Stimulated activated CD8-positive, alpha-beta memory T cell treated with anti-CD3 and anti-CD28 coated beads, Interleukin-7, amount 100 ng/mL, for 1 hour (primary cell): ENCODE measurements at places on chromosomes 2 and 18.

- no peak for DNase-seq
Measured at GRCh38 chr2:201866643-201867473, 60.5 kb downstream of the CDK15 start.

- no peak for DNase-seq
Measured at GRCh38 chr2:118032169-118033013, 18.5 kb upstream of the CCDC93 start.

GRCh38 chr2:149715894-149716293, 128.3 kb upstream of the MMADHC start:
- DNase-seq: no peak

DNA sequence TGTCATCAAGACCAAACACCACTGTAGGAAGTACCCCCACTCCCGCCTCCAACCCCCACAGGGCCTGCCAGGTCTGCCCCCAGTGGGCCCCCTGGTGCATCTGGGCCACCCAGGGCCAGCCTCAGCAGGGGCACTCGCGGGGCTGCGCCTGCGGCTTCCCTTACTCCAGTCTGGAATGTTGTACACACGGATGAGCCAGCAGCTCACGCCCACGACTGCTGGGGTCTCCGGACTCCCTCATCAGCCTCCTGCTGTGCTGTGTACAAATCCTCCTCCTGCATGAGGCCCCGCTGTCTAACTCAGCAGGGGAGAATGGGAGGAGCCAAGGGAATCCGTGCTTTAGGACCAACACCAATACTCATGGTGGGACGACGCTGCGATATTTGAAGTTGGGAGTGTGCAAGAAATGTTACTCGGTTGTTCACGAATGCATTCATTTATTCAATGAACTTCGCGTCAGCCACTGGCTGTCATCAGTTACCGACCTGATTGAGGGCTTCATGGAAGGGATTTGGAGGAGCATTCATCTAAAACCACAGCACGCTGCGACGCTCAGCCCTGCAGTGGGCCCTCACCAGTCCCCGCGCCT, 654 bp upstream of the ASB1 start:
- no peak for DNase-seq

GRCh38 chr2:8575038-8575833, 106.6 kb upstream of the ID2 start:
- peak; percentile 45 for DNase-seq
